ENCODE measurements at places on chromosomes 6 and 20. TPM values are rescaled to one million over a fixed set of nuclear protein-coding genes. Genes with fewer than 3 reads are reported as not detected.

The NNAT gene
- total RNA-seq = 7.0 TPM

The TTK gene
- 0.63 TPM for total RNA-seq

The CCN6 gene
- total RNA-seq = not detected

The CST2 gene
- 94.3 TPM for total RNA-seq

The KCNK15 gene
- total RNA-seq = 0.44 TPM

The UST gene
- total RNA-seq = 18.2 TPM

The RIPOR2 gene
- 2.3 TPM for total RNA-seq

The ZNF311 gene
- 0.88 TPM for total RNA-seq

The EDN1 gene
- total RNA-seq = 3.0 TPM

The TCFL5 gene
- total RNA-seq = 8.1 TPM

The SCRT2 gene
- total RNA-seq = not detected

The TPX2 gene
- total RNA-seq = 2.6 TPM

The HFE gene
- total RNA-seq = 22.7 TPM

Data from adrenal gland (tissue), 19 donors.